ENCODE measurements at places on chromosomes 7 and 10.

- no peak for DNase-seq
Observed at GRCh38 chr7:1474736-1475135, 15.5 kb upstream of the MICALL2 start.

DNA sequence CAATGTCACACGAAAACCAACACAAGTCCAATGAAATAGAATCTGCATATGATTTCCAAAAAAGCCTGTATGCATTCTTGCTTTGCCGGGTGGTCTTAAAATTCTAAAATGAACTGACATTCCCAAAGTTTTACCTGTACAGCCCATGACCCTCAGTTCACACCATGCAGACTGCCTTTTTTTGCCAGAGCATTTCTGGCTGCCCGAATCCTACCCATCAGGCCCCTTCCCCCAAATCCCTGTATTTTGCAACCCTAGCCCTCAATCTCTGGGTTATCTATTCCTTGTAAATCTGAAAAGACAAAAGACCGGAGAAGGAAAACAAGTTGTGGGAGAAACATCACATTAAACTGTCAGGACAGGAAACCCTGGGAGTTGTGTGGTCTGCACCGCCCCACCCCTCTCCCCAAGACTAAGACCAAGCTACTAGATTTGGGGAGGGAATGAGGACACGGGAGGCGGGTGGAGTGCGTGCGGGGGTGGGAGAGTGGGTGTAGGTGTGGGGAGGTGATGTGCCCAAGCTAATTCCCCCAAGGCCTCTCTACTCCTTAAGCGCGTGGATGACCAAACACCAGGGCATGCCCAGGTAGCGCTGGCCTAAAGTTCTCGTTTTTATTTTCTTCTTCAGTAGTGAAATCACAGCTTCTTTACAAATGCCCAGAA, 1.4 kb downstream of the JCAD start:
- DNase-seq = no peak

- DNase-seq = no peak
Observed at GRCh38 chr10:71868192-71868697, 17.2 kb upstream of the PSAP start.

- DNase-seq = no peak
Observed at GRCh38 chr7:158731761-158732160, 27.2 kb upstream of the NCAPG2 start.
